H1 (cell line): ENCODE measurements at places on chromosomes 16 and 17. TPM values are rescaled to one million over a fixed set of nuclear protein-coding genes. Genes with fewer than 3 reads are reported as not detected.

GRCh38 chr16:56041556-56042140, 149.6 kb upstream of the GNAO1 start:
- H3K4me3 ChIP-seq = no peak overlapping the region
- H3K4me1 ChIP-seq = no peaks in the 10 kb centered on the region
- H3K36me3 ChIP-seq = no peaks in the 10 kb centered on the region
- no peak overlapping the region for H3K27ac ChIP-seq

DNA sequence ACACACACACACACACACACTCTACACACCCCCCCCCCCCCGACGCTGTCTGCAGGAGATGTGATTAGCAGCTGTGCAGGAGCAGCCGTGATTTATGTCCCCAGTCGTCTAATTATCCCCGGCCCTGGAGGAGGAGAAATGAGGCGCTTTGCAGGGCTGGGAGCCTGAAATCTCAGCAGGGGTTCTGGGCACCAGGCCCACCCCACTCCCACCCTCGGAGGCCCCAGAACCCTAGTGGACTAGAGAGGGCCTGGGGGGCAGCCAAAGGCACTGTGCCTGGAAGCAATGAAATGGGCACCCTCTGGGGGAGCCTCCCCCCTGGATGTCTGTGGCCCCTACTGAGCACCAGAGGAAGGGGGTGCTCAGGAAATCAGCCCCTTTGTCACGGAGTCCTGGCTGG, 134.2 kb upstream of the CIBAR2 start:
- no peak overlapping the region for H3K4me3 ChIP-seq
- H3K27me3 ChIP-seq = no peaks in the 10 kb centered on the region
- DNase-seq = no peak
- no peaks in the 10 kb centered on the region for H3K36me3 ChIP-seq
- peaks cover 2% of the 10 kb centered on the region for H3K4me1 ChIP-seq

DNA sequence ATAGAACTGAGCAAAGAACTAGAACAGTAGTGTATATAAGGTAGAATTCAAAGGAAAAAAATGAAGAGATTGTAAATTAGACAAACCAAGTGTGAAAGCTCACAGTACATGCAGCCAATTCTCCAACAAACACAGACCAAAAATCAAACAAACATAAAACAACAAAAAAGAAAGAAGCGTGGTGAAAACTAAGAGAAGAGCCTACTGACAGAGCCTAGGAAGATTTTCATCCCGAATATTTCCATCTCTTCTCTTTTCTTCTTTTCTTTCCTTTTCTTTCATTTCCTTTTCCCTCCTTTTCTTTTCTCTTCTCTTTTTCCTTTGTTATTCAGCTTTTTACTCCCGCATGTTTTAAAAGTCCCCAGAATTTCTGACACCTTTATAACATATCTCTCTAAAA, 1103.6 kb downstream of the CDH8 start:
- no peaks in the 10 kb centered on the region for H3K27me3 ChIP-seq
- H3K36me3 ChIP-seq = no peaks in the 10 kb centered on the region

HP gene
- not detected in 2 replicates for total RNA-seq

CACNA1H gene
- 27.2 and 28.7 TPM in 2 replicates for total RNA-seq

DNA sequence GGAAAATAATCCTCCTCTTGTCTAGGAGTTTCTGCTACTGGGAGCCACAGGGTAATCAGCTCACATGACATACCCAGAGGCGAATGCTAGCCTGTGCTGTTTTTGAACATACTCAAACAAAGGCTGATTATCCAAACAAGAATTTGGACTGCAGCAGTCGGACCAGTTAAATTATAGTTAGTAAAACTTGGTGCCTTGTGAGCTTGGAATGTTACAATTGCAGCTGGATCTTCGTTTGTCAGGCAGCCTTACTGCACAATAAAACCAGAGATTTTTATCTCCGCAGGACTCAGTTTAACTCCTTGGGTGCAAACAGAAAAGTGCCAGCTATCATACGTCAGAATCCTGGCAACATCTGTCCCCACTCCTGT, 163.8 kb upstream of the TBX2 start:
- no peaks in the 10 kb centered on the region for H3K27me3 ChIP-seq
- no peaks in the 10 kb centered on the region for H3K4me1 ChIP-seq
- H3K36me3 ChIP-seq = no peaks in the 10 kb centered on the region
- no peak overlapping the region for H3K4me3 ChIP-seq
- H3K27ac ChIP-seq = no peak overlapping the region
- DNase-seq = no peak

RHBDL1 gene
- total RNA-seq = 4.0 TPM in 2 replicates

GRCh38 chr17:76094046-76094445, 9.5 kb downstream of the EXOC7 start:
- H3K4me1 ChIP-seq = no peaks in the 10 kb centered on the region
- H3K27ac ChIP-seq = no peak overlapping the region
- DNase-seq = no peak
- no peaks in the 10 kb centered on the region for H3K27me3 ChIP-seq
- H3K36me3 ChIP-seq = peaks cover 66% of the 10 kb centered on the region
- H3K4me3 ChIP-seq = no peak overlapping the region

- H3K4me3 ChIP-seq = no peak overlapping the region
- H3K27ac ChIP-seq = no peak overlapping the region
Observed at GRCh38 chr17:45077643-45078042, 16.5 kb downstream of the NMT1 start.

DNA sequence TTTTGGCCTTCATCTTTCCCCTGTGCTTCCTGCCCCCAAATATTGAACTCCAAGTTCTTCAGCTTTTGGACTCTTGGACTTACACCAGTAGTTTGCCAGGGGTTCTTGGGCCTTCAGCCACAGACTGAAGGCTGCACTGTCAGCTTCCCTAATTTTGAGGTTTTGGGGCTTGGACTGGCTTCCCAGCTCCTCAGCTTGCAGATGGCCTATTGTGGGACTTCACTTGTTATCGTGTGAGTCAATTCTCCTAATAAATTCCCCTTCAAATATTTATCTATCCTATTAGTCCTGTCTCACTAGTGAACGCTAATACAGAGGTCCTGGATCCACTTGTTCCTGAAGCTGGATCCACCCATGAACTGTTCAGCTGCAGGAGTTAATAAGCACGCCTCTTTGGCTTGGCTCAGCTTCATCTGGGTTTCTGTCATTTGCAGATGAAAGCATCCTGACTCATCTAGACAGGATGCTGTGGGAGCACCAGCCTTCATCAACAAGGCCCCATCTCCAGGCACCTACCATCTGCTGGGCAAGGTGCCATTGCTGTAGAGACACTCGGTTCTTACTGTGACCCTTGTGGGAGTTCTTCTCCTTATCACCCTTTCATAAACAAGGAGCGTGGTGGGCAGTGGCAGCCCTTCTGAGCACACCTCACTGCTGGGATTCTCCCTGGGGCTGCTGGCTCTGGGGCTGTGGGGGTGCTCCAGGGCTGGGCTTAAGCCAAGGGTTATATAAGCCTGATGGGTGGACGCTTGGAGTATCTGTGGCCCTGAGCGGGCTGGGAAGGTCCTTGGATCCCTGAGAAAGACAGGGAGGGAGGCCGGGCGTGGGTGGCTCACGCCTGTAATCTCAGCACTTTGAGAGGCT, 23.1 kb downstream of the LAT start:
- H3K4me1 ChIP-seq = no peaks in the 10 kb centered on the region
- DNase-seq = no peak
- no peaks in the 10 kb centered on the region for H3K27me3 ChIP-seq
- no peak overlapping the region for H3K4me3 ChIP-seq

AATK gene
- total RNA-seq = 3.2 and 3.5 TPM in 2 replicates

ABCA9 gene
- not detected in 2 replicates for total RNA-seq
